ENCODE measurements at places on chromosomes 13 and 19.
A peak's percentile ranks its signal among the peaks of the same experiment; 100 is the strongest.

DNA sequence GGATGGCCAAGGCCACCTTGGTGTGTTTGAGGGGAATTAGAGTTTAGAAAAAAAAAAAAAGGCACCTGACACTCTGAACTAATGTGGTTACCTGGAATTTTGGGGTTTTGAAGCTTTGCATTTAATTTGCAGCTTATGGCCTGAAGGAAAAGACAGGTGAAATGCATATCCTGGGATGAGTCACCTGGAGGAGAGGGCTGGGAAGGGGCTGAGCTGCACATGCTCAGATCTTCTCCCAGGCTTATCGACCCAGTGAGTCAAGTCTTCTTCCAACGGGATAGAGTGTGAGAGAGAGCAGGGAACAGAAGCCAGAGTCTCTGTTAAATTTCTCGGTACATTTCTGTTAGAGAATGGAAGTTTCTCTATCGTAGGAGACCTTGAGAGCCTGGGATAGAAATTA lies 29.7 kb upstream of the ALOX5AP start:
- no peak for DNase-seq

DNA sequence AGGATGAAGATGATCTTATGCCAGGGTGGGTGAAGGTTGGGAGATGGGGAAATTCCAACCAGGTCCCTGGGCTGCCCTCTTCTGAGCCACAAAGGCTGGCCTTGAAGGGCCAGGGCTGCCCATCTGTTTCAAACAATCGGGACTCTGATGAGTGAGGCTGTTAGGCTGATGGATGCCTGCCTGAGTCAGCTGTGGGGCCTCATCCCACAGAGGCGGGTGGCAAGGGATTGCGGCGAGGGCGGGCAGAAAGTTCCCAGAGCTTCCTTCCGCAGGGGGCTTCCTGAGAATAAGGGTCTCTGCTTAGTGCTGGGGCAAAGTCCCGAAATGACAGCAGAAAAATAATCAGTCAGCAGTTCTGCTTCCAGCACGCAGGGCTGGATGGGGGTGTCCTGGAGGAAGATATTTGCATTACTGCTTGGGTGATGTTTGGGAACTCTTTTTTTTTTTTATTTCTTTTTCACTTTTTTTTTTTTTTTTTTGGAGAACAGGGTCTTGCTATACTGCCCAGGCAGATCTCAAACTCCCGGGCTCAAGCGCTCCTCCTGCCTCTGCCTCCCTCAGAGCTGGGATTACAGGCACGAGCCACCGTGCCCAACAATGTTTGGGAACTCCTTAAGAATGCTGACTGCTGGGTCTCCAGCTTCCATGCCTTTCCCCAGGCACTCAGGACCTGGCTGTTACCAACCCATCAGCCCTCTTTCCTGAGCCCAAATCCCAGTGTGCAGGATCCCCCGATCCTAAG lies 14.1 kb downstream of the SH3GL1 start:
- no peak for DNase-seq

- DNase-seq, result no peak
Measured at GRCh38 chr13:78020861-78021260, 102.2 kb upstream of the EDNRB start.

- DNase-seq, result no peak
Measured at GRCh38 chr13:107301724-107302374, 733.9 kb upstream of the ARGLU1 start.

DNA sequence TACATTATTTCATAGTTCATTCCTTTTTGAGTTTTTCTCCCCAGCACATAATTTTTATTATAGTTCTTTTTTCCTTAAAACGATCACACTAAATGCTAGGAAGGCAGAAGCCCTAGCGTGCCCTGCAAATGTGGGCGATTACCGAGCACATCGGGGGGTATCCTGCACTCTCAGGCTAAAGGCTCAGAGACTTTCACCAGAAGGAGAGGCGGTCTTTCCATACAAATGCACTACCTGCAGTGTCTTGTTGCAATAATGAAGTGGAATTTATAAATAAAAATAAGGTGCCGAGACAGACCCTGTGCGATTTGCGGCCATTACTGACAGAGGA lies 29.3 kb upstream of the SPACA7 start:
- DNase-seq, result no peak

DNA sequence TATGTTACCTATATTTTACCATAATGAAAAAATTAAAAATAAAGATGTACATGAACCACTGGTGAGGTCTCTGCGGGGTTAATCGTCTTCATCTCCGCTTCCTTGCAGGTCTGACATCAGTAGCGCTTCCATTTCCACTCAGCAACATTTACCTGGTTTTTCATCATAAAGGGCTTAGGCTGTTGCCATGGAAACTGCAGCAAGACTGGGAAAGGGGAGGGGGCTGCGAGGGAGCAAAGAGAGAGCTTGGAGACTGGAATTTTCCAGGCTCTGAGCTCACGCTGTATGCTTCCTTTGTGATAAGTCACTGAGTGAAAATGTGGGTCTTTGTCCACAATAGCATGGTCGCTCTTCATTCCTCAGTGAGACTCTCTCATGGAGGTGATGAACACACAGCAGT lies 136.6 kb upstream of the USP29 start:
- DNase-seq, result no peak

DNA sequence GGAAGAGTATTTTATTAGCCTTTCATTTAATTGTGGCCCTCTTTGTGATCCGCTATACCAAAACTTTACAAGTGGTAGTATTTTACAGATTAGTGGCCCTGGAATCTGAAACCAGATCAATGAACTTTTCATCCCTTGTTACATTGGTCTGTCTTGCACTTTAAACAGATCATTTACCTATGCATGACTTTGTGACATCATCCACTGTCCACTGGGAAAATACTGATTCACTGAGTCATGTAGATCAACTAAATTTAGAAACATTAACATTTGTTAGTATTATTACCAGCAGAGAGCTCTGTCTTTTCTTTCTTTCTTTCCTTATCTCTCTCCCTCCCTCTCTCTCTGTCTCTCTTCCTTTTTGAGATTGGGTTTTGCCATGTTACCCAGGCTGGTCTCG lies 17.5 kb downstream of the PCDH8 start:
- DNase-seq, result no peak

DNA sequence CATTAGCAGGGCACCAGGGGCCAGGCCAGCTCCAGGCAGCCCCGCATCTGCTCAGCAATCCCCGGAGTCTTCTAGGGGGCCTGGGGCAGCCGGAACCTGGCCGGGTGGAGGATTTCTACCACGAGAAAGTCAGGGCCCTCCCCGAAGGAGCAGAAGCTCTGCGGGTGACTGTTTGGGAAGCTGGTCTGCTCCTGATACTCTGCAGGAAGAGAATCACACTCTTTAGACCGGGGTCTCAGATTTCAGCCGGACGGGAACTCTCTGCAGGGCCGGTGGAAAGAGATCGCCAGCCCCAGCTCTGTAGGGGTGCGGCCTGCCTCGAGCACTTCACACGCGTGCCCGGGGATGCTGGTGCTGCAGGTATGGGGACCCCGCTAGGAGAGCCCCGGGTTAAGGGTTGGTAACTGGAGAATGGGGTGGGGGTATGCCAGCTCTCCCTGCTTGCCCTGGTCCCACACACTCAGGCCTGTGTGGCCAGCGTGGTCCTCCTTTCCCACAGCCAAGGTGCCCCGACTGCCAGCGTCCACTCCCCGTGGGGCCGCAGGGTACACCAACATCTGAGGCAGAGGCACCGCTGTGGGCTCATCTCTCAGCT lies 20.1 kb downstream of the RASA3 start:
- peak; percentile 2 for DNase-seq

GRCh38 chr13:35927567-35928021 lies 203.6 kb downstream of the DCLK1 start:
- no peak for DNase-seq

DNA sequence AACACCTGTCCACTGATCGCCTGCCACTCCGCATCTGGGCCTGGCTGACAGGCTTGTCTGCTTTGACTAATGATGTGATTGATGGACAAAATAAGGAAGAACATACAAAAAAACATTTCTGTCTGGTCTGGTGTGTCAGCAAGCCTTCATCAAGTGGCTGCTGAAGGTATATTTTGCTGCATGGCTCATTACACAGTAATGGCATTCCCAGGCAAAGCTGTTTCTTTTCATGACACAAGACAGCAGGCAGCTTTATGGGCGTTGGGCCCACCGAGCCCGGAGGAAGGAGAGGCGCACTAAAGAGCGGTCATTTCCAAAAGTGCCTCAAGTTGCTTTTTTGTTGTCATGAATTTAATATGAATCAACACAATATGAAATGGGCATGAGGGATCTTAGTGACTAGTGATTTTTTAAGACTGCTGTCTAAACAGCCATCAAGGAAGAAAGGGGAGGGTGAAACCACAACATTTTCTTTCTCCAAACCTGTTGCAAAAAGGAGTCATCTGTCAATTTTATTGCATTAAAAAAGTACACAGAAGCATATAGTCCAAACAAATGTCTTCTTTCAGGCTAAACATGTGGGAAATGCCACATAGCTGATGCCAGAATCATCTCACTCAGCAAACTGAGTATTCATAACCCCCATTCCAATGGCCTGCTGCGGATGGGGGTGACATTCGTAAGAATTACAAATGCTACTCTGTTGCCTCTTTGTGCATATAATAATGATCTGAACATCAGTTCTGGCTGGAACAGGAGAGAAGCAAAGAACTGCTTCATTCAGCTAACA lies 476.6 kb downstream of the ZNF536 start:
- DNase-seq, result no peak

GRCh38 chr19:54077334-54077733 lies 3.8 kb downstream of the TARM1 start:
- no peak for DNase-seq

DNA sequence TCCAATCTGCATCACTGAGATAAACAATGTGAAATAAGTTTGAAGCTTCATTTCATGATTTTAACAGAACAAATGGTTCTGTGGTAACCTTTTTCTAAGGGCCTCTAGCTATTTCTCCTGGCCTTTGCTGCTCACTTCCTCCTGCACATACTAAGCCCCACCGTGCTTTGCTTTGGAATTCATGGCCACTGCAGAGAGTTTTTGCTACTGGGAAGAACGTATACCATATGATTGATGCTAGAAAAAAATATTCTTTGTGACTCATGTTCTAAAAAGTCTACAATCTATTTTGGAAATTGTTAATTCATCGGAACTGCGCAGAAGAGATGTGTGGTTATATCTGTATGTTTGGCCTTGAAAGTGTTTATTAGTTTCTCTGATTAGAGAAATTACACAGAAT lies 747.3 kb downstream of the PCDH9 start:
- no peak for DNase-seq

DNA sequence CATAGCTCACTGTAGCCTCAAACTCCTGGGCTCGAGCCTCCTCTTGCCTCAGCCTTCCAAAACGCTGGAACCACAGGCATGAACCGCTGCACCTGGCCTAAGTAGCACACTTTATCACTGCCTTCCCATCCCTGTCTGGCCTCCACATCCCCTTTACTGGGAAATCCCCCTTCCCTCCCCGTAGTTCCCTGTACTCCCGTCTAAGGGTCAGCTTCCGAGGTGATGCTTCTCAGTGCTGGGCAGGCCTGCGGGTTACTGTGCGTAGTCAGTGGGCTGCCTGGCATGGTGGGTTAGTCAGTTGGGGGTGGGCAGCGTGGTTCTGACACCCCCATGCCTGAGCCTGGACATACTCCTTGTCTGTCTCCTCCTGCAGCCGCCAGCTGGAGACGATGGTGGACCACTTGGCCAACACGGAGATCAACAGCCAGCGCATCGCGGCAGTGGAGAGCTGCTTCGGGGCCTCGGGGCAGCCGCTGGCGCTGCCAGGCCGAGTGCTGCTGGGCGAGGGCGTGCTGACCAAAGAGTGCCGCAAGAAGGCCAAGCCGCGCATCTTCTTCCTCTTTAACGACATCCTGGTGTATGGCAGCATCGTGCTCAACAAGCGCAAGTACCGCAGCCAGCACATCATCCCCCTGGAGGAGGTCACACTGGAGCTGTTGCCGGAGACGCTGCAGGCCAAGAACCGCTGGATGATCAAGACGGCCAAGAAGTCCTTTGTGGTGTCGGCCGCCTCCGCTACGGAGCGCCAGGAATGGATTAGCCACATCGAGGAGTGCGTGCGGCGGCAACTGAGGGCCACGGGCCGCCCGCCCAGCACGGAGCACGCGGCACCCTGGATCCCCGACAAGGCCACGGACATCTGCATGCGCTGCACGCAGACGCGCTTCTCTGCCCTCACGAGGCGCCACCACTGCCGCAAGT lies 8.4 kb downstream of the PLEKHF1 start:
- DNase-seq, result no peak

DNA sequence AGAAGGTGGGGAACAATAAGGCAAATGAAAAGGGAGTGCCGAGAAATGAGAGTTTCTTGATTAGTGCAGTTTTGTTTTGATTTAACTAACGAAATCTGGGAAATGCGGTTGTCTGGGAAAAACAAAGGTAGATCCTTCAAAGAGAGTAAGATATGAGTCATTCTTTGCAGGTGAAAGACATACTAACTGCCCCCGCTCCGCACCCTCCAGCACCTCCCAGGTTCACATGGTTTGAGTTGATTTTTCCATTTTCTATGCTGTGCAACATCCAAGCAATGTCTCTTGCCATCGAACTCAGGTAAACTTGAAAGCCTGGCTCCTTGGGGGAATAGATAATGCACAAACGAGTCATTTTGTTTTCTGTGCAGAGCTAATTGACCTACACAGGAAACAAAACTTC lies 84.1 kb upstream of the KLF12 start:
- no peak for DNase-seq

DNA sequence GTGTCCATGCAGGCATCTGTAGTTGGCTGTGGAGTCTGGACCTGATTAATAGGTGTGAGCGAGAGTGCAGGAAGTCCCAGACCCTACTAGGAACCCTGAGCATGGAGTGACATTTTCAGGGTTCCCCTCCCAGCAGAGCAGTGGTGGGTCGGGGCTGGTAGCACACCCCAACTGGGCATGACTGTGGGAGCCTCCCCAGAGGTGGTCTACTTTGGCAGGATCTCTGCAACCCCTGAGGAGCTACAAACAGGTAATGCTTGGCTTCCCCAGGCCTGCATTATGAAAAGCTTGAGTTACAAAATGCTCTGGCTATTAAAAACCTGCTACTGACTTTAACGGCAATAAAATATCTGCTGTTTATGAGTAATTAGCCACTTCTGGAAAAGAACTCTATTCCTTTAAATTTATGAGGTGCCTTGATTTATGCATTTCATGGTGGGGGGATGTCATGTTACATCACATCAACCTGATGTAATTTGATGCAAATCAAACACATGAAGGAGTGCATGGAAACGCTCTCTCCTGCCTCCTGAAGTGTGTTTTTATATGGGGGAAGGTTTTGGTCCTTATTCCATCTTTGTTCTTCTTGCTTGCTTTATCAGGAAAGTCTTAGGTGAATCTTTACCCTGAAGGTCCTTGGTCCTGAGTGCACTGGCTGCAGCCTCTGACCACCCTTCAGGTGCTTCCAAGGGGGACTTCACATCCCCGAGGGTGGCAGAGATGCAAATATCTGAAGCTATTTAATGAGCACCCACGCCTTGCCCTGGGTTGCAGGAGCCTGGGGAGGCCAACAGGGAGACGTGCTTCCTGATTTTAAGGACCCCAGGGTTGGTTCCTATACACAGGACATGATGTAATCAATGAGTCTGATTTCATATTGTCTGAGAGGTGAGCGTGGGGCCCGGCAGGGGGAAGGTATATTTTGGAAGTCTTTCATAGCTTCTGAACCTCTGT lies 54.0 kb downstream of the ZNF536 start:
- DNase-seq, result no peak

Data from activated CD4-positive, alpha-beta T cell treated with anti-CD3 and anti-CD28 coated beads for 36 hours (primary cell).